ENCODE measurements at places on chromosomes 16 and 17. TPM values are rescaled to one million over a fixed set of nuclear protein-coding genes. Genes with fewer than 3 reads are reported as not detected.

UBB gene
- 410 TPM for total RNA-seq

KRT28 gene
- not detected for total RNA-seq

CD300A gene
- 4.4 TPM for total RNA-seq

SIAH1 gene
- total RNA-seq: 24.4 TPM

ZNF18 gene
- 4.7 TPM for total RNA-seq

RNF157 gene
- total RNA-seq: 0.26 TPM

COPRS gene
- total RNA-seq: 23.8 TPM

MARF1 gene
- total RNA-seq: 33.8 TPM

PTX4 gene
- total RNA-seq: not detected

NOS2 gene
- 1.5 TPM for total RNA-seq

DHRS7C gene
- not detected for total RNA-seq

TM4SF5 gene
- not detected for total RNA-seq

TNFRSF17 gene
- not detected for total RNA-seq

CNTD1 gene
- total RNA-seq: not detected

LGALS9 gene
- total RNA-seq: 20.2 TPM

PRPF8 gene
- 157 TPM for total RNA-seq

AATK gene
- total RNA-seq: 1.5 TPM

MAPT gene
- 12.2 TPM for total RNA-seq

MMP25 gene
- total RNA-seq: 0.85 TPM

ELP5 gene
- total RNA-seq: 17.4 TPM

HES7 gene
- total RNA-seq: not detected

EFNB3 gene
- total RNA-seq: 1.8 TPM

TEKT5 gene
- not detected for total RNA-seq

HYDIN gene
- 2.4 TPM for total RNA-seq

PLA2G10 gene
- 0.66 TPM for total RNA-seq

NEUROD2 gene
- total RNA-seq: not detected

CHRNE gene
- not detected for total RNA-seq
